Inflammatory macrophage treated with lipopolysaccharide for 4 hours (primary cell): ENCODE measurements at places on chromosomes 5 and 9.

- no peak for DNase-seq
Observed at GRCh38 chr9:23938908-23939307, 112.9 kb upstream of the ELAVL2 start.

DNA sequence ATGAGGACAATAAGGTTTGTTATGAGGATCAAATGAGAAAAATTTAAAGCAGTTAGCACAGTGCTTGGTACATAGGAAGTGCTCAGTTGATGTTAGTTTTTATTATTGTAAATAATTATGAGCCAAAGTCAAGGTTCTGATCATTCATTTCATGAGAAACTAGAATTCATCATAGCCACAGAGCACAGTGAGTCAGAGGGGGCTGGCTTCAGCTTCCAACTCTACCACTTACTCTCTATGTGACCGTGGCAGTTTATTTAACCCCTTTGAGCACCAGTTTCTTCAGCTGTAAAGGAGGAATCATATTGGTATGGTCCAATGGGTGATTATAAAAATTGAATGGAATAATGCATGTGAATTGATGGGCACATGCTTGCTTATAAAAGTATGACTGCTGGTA is 39.4 kb downstream of the KLHL3 start:
- DNase-seq, result no peak

- DNase-seq, result no peak
Observed at GRCh38 chr5:166499447-166500240, 1791.8 kb upstream of the WWC1 start.

DNA sequence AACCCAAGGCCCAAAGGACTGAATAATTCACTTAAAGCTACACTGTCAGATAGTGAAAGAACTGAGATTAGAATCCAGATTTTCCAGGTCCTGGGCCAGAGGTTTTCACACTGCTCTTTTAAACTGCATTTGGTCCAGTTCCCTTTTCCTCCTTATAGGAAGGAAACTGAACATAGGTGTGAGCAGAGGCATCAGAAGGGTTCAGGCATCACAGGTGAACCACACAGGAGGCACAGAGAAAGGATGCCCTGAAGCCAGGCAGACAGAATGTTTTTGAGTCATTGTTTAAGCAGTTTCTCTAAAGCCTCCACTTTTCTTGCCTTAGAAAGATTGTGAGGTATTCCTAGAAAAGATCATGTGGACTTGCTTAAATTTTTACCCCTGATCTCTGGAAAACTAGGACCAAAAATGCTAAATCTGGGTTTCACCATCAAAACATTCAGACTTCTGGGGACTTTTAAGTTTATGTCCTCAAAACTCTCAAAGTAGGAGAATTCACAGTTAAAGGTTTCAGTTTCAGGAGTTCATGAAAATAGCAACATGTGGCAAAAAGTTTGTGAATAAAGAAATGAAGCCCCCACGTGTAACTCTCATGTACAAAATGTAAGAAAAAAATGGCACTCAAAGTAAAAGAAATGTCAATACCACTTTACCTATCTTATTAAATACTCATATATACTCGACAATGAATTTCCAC is 386.1 kb downstream of the NTRK2 start:
- no peak for DNase-seq

DNA sequence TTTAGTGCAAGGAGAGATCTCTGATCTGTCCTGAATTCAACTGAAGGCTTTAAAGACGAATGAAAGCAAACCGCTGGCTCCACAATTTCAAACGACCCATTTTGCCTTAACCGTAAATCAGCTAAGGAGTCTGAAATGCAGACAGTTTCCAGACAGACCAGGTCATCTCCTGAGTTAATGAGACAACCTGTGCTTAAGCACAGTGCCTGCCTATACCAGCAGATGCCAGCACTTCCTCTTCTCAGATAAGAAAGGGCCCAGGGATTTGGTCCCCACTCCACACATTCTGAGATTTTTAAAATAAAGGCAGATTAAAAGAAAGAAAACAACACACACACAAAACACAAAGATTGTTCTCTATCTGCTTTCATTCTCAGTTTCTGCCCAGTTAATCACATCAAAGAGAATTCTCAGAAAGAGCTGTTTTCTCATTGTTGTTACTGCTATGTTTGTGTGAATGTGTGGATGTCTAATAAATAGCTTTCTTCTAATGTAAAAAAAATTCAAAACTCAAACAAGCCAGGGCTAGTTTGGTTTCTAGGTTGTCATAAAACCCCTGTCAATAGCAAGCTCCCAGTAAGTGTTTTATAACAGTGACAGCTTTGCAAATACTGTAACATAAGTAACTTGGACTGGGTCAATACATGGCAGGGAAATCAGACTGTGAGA is 157.7 kb upstream of the SLC24A2 start:
- no peak for DNase-seq

GRCh38 chr9:35564658-35565061 is 40.4 kb upstream of the TESK1 start:
- DNase-seq, result no peak
